Stimulated activated CD8-positive, alpha-beta memory T cell treated with anti-CD3 and anti-CD28 coated beads, Interleukin-15, amount 100 ng/mL, for 24 hours (primary cell): ENCODE measurements at places on chromosomes 7 and 10.

DNA sequence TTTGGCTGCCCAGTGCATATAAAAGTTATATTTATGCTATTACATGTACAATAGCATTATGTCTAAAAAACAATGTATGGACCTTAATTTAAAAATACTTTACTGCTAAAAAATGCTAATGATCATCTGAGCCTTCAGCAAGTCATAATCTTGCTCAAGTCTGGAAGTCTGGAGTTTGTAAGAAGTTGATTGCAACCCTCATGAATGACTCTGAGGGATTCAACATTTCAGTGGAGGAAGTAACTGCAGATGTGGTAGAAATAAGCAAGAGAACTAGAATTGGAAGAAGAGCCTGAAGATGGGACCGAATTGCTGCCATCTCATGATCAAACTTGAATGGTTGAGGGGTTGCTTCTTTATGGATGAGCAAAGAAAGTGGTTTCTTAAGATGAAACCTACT lies 13.0 kb upstream of the ADAMTS14 start:
- DNase-seq: no peak

- DNase-seq: no peak
Observed at GRCh38 chr7:80736371-80737125, 98.1 kb downstream of the CD36 start.

DNA sequence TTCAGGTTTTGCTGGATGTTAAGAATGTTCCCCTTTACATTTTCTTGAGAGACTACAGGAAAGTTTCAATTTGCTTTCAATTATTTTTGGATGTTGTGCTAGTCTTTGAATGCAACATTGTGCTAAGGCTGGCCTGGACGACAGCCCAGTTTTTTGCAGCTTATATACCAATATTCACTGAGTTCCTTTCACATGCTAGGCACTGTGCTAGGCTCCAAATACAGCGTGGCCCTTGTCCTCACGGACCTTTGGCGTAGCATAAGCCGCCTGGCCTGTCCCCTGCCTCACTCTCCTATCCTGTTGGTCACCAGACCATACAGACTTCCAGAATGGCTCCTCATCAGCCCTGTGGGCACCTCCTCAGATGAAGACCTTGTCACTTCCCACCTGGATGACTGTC lies 19.5 kb upstream of the HSPA12A start:
- no peak for DNase-seq

GRCh38 chr10:76333796-76334195 lies 902.4 kb downstream of the LRMDA start:
- no peak for DNase-seq

- DNase-seq: no peak
Observed at GRCh38 chr10:68628576-68629127, 68.5 kb downstream of the TET1 start.

DNA sequence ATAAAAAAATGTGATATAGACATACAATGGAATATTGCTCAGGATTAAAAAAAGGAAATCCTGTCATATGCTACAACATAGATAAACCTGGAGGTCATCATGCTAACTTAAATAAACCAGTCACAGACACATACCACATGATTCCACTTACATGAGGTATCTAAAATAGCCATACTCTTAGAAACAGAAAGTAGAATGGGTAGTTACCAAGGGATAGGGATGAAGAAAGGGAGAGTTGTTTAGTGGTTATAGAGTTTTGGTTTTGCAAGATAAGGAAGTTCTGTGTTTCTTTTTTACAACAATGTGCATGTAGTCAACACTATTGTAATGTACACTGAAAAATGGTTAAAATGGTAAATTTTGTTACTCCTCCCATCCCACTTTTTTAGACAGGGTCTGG lies 30.5 kb downstream of the BICC1 start:
- no peak for DNase-seq

GRCh38 chr10:104350127-104350635 lies 3.5 kb upstream of the CFAP58 start:
- no peak for DNase-seq

GRCh38 chr10:71547876-71548846 lies 151.4 kb downstream of the CDH23 start:
- no peak for DNase-seq

DNA sequence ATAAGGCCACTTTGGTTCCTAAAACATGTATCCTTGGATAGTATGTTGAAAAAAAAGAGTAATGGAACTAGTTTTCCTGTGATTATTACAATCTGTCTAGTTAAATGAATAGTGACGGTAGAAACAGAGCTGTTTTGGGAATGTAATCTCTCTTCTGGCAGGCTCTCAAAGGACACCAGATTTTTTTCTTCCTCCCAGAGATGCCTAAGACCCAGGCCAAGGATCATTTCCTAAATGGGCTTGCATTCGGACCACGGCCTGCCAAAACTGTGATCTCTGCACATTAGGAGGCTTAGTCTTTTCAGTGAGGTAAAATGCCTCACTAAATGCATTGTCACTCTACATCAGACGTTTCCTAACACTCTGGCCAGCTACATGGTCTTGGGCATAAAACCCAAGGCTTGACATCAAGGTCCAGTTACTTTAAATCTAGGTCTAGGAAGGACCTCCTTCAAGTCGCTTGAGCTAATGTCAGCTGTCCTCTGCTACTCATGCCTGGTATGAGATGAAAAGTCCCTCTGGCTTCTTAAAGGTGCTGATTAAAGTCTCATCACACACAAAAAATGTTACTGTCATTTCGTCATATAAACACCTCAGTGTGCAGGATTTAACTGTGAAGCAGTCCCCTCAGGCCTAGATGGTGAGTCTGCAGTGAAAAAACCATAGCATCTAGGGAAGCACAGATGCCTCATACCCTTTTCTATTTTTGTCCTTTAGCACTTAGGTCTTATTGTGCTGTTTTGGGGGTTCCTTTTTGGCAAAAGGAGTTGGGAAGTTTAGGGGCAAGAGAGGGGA lies 47.7 kb downstream of the DLD start:
- no peak for DNase-seq
